Testis (tissue), 5 donors: ENCODE measurements at places on chromosomes 7 and 10. TPM values are rescaled to one million over a fixed set of nuclear protein-coding genes. Genes with fewer than 3 reads are reported as not detected.

The DENND11 gene
- 6.8 TPM for total RNA-seq

The CFAP70 gene
- 29.6 TPM for total RNA-seq

The LRRTM3 gene
- total RNA-seq, result 10.5 TPM

The KIN gene
- 10.6 TPM for total RNA-seq

The SFTPA1 gene
- total RNA-seq, result not detected

The ASAH2 gene
- total RNA-seq, result 8.7 TPM

The CAMK2B gene
- total RNA-seq, result 12.5 TPM

The SMO gene
- 22.8 TPM for total RNA-seq

The ZNF33A gene
- 17.7 TPM for total RNA-seq

The ODAD2 gene
- 38.7 TPM for total RNA-seq

The SFRP5 gene
- 2.0 TPM for total RNA-seq

The HSPA12A gene
- 34.6 TPM for total RNA-seq

The GHRHR gene
- 3.6 TPM for total RNA-seq

The PHF14 gene
- total RNA-seq, result 48.3 TPM

The DPCD gene
- 87.6 TPM for total RNA-seq

The FGFR2 gene
- total RNA-seq, result 23.4 TPM

The SLC26A5 gene
- 1.7 TPM for total RNA-seq

The OGDHL gene
- 10.7 TPM for total RNA-seq

The OR2A42 gene
- total RNA-seq, result not detected

The SLC18A3 gene
- not detected for total RNA-seq

The CNPY1 gene
- total RNA-seq, result 0.47 TPM

The GRM3 gene
- total RNA-seq, result 0.12 TPM

The NPY gene
- not detected for total RNA-seq

The SPAG6 gene
- total RNA-seq, result 103 TPM

The ANKRD30A gene
- total RNA-seq, result 32.1 TPM

The C10orf67 gene
- 3.0 TPM for total RNA-seq

The LIPF gene
- 2.3 TPM for total RNA-seq

The MUC12 gene
- total RNA-seq, result 3.5 TPM

The FOXI2 gene
- total RNA-seq, result 0.47 TPM

The LRRC17 gene
- total RNA-seq, result 5.8 TPM

The KLF14 gene
- 0.93 TPM for total RNA-seq

The ABCC2 gene
- total RNA-seq, result 2.7 TPM

The NAT16 gene
- total RNA-seq, result 0.31 TPM

The TUBGCP2 gene
- 101 TPM for total RNA-seq

The ARHGAP22 gene
- total RNA-seq, result 6.2 TPM

The GIMAP4 gene
- total RNA-seq, result 6.2 TPM

The GFRA1 gene
- 17.7 TPM for total RNA-seq
